ENCODE measurements at places on chromosomes 3 and 15.

DNA sequence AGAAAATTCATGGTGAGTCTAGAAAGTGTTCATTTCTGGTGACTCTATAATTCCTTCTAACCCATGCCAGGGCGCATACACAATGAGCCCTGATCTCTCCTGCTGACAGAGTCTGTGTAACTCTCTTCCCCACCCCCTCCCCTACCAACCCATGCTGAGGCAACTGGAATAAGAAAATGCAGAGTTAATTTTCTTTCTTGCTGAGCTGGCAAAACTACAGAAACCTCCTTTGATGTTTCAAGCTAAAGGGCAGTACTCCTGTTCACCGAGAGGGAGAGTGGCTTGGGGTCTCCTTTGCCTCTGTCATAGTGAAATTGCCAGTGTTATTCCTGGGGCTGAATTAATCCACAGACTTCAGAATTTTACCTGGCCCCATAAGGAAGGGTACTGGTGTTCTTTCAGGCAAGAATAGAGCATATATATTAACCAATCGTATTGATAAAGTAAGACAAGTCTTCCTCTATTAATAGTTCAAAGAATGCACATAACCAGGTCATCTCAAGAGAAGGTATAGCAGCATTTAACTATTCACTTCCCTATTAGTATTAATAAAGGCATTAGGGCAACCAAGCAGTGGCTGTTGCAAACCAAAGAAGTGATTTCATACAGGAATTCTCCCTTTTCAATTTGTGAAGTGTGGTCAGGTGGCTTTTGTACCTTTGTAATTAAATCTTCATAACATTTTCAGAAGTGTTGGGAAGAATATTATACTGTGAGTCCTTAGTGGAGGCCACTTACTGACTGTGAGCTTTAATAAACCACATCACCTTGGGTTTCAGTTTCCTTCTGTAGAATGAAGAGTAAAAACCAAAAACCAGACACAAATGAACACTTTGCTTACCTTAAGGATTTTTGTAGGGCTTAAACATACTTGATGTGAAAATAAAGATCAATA, 4.1 kb downstream of the GAP43 start:
- no peak for DNase-seq

DNA sequence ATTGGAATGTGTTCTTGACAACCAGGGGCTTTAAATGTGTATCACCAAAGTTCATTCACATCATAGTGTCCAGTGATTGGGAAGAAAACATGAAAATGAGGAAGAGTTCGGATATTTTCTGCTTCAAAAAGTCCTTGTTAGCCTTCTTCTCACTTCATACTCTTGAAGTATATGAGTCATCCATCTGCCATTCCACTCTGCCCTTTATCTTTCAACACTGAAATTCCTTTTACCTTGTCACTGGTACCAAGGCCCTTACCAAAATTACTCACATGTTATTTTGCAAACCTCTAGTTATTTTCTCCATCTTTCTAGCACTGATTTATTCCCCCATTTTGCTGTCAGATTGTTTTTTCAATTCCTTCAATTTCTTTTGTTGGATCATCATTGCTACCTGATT, 32.5 kb downstream of the OR5H15 start:
- no peak for DNase-seq

- DNase-seq = no peak
Observed at GRCh38 chr3:40719660-40720287, 195.0 kb downstream of the ZNF621 start.

DNA sequence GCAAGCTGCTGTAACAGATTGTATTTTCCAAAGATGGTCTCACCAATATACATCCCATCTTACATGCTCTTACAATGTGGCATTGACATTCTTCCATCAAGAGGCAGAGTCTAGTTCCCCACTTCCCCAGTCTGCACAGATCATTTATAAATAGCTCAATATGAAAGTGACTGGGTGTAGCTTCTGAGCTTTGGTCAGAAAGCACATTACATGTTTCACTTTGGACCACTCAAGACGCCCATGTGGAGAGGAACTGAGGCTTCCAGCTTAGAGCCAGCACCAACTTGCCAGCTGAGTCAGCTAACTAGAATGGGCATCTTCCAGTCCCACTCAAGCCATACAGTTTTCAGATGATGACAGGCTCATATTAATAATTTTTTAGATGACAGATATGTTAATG, 45.5 kb downstream of the GREM1 start:
- no peak for DNase-seq

- no peak for DNase-seq
Observed at GRCh38 chr3:2784627-2785026, 325.5 kb downstream of the IL5RA start.

DNA sequence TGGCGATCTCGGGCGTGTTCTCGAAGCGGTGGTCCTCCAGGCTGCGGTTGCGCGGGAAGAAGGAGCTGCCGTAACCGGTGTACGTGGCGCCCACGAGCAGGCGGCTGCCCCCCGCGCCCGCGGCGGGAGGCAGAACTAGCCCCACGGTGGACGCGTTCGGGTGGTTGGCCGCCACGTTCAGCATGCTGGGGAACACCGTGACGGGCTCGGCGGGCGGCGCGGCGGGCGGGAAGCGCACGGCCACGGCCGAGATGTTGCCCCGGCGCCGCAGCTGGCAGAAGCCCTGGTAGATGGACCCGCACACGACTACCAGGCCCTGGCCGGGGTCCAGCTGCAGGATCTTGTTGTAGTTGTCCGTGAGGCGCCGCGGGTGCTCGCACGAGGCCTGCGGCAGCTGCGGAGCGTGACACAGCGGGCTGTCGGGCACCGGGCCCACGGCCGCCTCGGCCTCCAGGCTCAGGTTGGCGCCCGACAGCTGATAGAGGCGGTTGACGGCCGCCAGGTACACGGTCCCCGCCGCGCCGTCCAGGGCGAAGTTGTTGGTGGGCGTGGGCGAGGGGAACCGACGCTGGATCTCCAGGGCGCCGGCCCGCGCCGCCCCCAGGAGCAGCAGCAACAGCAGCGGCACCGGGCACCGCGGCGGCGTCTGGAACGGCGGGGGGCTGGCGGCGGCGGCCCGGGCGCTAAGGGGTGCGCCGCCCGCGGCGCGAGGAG, 397 bp downstream of the PLXND1 start:
- DNase-seq = peak; percentile 58

GRCh38 chr3:196965112-196965803, 3.4 kb downstream of the PIGZ start:
- no peak for DNase-seq

DNA sequence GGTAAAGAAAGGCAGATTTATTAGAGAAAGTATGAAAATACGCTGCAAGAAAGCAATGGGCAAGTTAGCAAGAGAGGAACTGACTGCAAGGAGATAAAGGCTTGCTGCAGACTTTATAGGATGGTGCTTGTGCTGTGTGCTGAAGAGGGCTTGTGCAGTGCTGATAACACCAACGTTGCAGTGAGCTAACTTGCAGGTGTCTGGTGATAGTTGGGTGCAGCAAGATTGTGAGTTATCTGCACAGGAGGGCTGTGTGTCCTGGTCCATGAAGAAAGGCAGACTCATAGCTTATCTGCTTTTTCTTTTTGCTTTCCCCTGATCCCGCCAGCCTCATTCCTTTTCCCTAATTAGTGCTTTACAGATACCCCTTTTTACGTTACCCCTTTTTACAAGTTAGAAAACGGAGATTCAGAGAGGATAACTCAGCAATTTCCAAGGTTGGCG, 58.0 kb upstream of the ZNF148 start:
- DNase-seq = no peak
